Fibroblast of upper back skin (primary cell): ENCODE measurements at places on chromosomes 12 and 14.

GRCh38 chr12:51932218-51933076 is 19.1 kb upstream of the ACVR1B start:
- no peak for DNase-seq

- peak; percentile 94 for DNase-seq
Measured at GRCh38 chr14:104150136-104151025, 12.0 kb downstream of the KIF26A start.

GRCh38 chr14:76985540-76986230 is 42.8 kb downstream of the IRF2BPL start:
- peak; percentile 67 for DNase-seq

DNA sequence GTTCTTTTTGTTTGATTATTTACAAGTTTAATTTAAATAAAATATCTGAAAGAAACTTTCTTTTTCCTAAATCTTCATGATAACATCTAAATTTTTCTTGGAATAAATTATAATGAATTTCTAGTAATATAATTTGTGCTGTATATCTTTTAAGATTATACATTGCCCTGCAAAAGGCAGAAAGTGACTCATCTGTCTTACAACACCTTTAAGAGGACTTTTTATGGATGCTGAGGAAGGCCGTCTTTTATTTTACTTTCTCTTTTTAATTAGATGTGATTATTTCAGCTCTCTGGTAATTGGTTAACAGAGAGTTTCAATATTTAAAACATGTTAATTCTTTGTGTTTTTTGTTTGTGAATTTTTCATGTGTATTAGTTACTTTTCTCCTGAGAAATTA is 598.4 kb downstream of the RPL10L start:
- DNase-seq = no peak

DNA sequence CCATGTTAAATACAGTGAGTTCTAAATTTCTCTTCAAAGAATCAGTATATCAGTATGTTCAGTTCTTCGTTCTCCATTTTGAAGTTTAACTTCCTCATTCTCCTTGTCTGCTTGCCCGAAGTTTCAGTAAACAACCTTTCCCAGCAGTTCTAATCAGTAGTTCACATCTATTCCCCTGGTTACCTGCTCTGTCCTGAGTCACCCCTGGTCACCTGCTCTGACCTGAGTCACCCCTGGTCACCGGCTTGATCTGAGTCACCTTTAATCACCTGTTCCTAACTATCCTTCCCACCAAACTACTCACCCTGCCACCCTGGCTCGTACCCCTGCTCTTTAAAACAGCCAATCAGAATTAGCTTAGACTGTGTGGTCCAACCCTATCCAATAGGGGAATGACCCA is 9.4 kb upstream of the OR10G3 start:
- DNase-seq = no peak

DNA sequence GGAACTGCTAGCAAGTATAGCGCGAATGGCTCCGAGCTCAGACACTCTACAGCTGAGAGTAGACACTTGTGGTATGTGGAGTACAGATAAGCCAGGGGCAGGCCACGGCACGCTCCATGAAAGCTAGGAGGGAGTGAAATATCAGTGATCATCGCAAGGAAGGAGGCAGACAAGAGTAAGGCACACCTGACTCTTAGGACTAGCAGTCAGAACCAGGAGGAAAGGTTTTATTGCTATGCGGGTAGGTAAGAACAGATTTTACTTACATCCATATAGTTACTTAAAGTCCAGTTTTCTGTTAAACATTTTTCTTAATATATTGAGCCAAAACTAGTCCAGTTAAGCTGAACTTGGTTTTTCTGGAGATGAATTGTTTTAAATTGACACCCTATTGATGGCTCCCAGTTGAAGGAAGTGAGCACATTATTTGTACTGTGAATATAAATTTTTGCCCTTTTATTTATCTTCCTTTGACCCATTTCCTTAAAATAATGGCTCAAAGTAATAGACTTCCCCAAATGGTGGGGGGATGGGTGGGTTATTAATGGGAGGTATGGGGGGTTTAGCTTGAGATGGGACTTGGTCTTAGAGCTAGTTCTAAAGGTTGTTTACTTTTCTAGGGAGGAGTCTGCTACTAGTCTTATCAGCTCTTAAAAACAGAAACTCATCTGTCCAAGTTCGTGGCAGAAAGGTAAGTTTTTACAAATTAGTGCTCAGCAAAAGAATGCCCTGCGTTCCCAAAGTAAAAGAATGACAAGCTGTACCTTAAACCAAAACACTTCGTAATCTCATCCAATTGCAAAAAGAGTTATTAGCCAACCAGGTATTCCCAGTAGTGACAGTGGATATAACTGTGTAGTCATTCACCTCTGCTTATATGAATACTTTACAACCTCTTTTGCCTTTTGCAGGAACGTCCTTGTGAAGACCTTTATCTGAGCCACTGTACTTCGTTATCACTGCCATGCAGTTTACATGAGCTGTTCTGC is 5.8 kb downstream of the HNRNPA1 start:
- DNase-seq = no peak

- no peak for DNase-seq
Measured at GRCh38 chr12:122895320-122895703, 612 bp downstream of the VPS37B start.
